ENCODE measurements at places on chromosomes 11 and 22. TPM values are rescaled to one million over a fixed set of nuclear protein-coding genes. Genes with fewer than 3 reads are reported as not detected.

- DNase-seq: no peak
Measured at GRCh38 chr11:32435152-32435480, 223 bp downstream of the WT1 start.

GRCh38 chr11:9315078-9315688 lies 790 bp upstream of the TMEM41B start:
- DNase-seq: peak; percentile 75

GRCh38 chr11:75333022-75333806 lies 18.2 kb downstream of the ARRB1 start:
- peak; percentile 81 for DNase-seq

The TRIM51 gene
- total RNA-seq: not detected

Data from SJCRH30 (cell line).